HepG2 (cell line): ENCODE measurements at places on chromosomes 3 and 15. TPM values are rescaled to one million over a fixed set of nuclear protein-coding genes. Genes with fewer than 3 reads are reported as not detected.

The IGSF10 gene
- not detected in 2 replicates for total RNA-seq

The FGD5 gene
- not detected in 2 replicates for total RNA-seq

The SNX1 gene
- total RNA-seq = 29.3 and 58.2 TPM in 2 replicates

The DHX36 gene
- 30.3 and 66.3 TPM in 2 replicates for total RNA-seq

The CYFIP1 gene
- total RNA-seq = 58.3 and 68.2 TPM in 2 replicates

The SPATA12 gene
- total RNA-seq = 0.09 TPM in 1 of 2 replicates, not detected in the other

The GOLGA6A gene
- 0.04 TPM in 1 of 2 replicates, not detected in the other for total RNA-seq

The LYZL4 gene
- not detected in 2 replicates for total RNA-seq

The SEMA5B gene
- not detected in 2 replicates for total RNA-seq

The ELL3 gene
- 5.8 and 6.1 TPM in 2 replicates for total RNA-seq

The HCN4 gene
- total RNA-seq = not detected in 2 replicates

The ZBED2 gene
- total RNA-seq = 0.04 TPM in 1 of 2 replicates, not detected in the other

The NUP210 gene
- 18.2 and 35.2 TPM in 2 replicates for total RNA-seq

The GOLGA8T gene
- not detected in 2 replicates for total RNA-seq

The AHSG gene
- total RNA-seq = 916 and 2,043 TPM in 2 replicates

The RFX7 gene
- 8.5 and 13.2 TPM in 2 replicates for total RNA-seq

The GP5 gene
- total RNA-seq = not detected in 2 replicates

The TF gene
- 4,983 and 10,074 TPM in 2 replicates for total RNA-seq

The PODXL2 gene
- total RNA-seq = 13.5 and 25.1 TPM in 2 replicates

The SCN10A gene
- total RNA-seq = not detected in 2 replicates

The MYEF2 gene
- total RNA-seq = 9.6 and 10.3 TPM in 2 replicates

The CAND2 gene
- not detected in 2 replicates for total RNA-seq

The ALDH1A2 gene
- total RNA-seq = 0.64 TPM in 1 of 2 replicates, not detected in the other

The SEMA7A gene
- total RNA-seq = 7.1 and 15.8 TPM in 2 replicates

The DAZL gene
- total RNA-seq = not detected in 2 replicates

The AGTR1 gene
- 0.08 and 0.64 TPM in 2 replicates for total RNA-seq

The COPG1 gene
- total RNA-seq = 166 and 201 TPM in 2 replicates

The ADGRG7 gene
- not detected in 2 replicates for total RNA-seq

The MUC20 gene
- total RNA-seq = 0.24 TPM in 1 of 2 replicates, not detected in the other

The CATSPER2 gene
- total RNA-seq = 0.53 and 0.66 TPM in 2 replicates

The RASSF1 gene
- total RNA-seq = 7.7 and 10.2 TPM in 2 replicates

The WDR49 gene
- total RNA-seq = 0.04 TPM in 1 of 2 replicates, not detected in the other

The MKRN3 gene
- total RNA-seq = 4.6 and 5.2 TPM in 2 replicates

The TYRO3 gene
- 12.4 and 24.0 TPM in 2 replicates for total RNA-seq

The LRRC31 gene
- not detected in 2 replicates for total RNA-seq

The TMCC1 gene
- 12.1 and 14.8 TPM in 2 replicates for total RNA-seq

The CACNA1D gene
- total RNA-seq = 0.38 and 0.45 TPM in 2 replicates

The CX3CR1 gene
- total RNA-seq = not detected in 2 replicates

The STRIT1 gene
- total RNA-seq = not detected in 2 replicates

The OIP5 gene
- total RNA-seq = 38.0 and 39.1 TPM in 2 replicates

The SST gene
- not detected in 2 replicates for total RNA-seq

The DPPA2 gene
- total RNA-seq = not detected in 2 replicates
